ENCODE measurements at places on chromosomes 12 and 14.

DNA sequence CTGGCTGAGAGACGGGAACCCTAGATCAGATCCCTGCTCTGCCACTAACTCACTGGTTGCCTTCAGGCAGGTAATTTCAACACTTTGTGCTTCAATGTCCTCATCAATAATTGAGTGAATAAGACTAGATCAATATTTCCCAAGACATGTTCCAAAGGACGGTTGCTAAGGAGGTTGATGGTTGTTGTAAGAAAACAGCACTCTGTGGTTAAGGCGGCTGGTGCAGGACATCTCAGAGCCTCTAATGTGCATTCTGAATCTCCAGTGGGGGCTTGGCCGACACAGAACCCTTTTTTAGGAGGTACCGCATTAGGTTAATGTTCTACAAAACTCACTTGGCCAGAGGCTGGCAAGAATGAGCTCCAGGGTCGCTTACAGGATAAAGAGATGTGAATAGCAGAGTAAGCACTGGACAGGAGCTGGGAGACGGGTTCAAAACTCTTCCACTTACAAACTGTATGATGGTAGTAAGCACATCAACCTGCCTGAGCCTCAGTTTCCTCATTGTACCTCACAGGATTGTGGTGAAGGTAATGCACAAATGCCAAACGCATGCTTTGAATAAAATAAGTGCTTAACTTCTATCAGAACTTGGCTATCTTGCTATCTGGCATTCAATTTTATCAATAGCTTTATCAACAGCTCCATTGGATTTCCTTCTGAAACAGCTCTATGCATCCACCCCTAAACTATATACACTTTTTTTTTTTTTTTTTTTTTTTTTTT is 136.9 kb upstream of the PARP11 start:
- peaks cover 27% of the 10 kb centered on the region for H3K4me1 ChIP-seq
- no peaks in the 10 kb centered on the region for H3K27me3 ChIP-seq
- H3K27ac ChIP-seq = no peak overlapping the region
- no peaks in the 10 kb centered on the region for H3K36me3 ChIP-seq
- no peak overlapping the region for H3K4me3 ChIP-seq

DNA sequence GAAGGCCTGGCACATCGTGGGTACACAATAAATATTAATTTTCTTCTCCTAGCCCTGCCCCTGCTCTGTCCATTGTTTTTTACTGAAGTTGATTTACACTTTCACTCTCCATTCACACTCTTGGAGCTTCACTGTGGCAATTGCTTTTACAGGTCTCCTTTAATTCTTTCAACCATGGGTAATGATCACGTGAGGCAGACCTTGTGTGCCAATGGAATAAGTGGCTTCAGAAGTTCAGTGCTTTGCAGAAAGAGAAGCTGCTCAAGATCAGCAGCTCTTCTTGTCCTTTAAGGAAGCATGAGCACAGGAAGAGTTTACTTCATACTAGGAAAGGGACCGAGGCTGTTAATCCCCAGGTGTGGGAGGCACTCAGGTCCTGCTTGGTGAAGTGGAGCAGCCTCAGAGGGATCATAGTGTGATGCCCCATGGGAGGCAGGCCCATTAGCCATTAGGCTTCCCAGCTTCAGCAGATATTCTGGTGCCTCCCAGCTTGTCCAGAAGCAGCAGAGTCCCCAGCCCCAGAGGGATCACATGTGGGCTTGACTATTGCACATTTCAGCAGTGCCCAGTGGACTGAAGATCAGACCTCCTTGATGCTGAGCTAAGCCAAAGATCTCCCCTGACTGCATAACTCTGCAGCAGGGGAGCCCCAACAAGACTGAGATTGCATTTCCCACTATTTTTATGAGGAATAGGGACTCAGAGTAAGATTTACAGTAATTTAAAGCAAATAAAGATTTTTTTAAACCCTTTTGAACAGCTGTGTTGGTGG is 5.0 kb upstream of the SLC35F4 start:
- no peak overlapping the region for H3K27ac ChIP-seq
- no peaks in the 10 kb centered on the region for H3K27me3 ChIP-seq

- no peaks in the 10 kb centered on the region for H3K4me1 ChIP-seq
- H3K27me3 ChIP-seq = no peaks in the 10 kb centered on the region
- no peak overlapping the region for H3K4me3 ChIP-seq
- DNase-seq = no peak
- no peaks in the 10 kb centered on the region for H3K36me3 ChIP-seq
These were observed 51.9 kb downstream of the ZFP36L1 start for GRCh38 chr14:68740788-68741476.

DNA sequence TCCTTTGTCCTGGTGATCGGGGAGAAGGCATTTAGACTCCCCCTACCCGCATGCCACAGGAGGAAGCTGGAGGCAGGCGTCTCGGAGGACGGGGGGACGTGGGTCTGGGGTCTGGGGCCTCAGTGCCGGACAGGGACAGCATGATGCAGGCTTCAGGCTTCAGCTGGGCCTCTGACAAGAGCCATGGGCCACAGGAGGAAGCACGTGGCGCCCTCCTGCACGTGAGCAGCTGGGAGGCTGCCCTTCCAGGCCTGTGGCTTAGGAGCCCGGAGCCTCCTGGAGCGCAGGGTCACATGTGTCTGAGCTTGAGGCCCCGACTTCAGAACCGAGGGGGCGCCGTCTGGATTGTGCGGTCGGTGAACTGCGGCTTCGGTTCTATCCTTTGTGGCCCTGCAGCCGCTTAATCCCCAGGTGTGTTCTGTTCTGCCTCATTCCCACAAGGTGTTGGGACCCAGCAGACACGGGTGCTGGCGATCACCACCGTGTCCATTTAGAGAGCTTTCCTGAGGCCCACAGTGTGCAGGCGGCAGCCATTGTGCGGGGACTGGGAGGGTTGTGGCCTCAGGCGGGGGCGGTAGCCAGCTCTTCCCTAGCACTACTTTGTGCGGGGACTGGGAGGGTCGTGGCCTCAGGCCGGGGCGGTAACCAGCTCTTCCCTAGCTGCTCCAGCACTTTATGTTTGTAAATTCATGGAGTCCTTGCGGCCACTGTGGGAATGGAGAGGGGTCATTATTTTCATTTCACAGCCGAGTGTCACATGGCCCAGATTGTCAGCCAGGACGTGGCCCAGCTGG is 150.2 kb downstream of the ADGRD1 start:
- no peak overlapping the region for H3K4me3 ChIP-seq
- peaks cover 3% of the 10 kb centered on the region for H3K4me1 ChIP-seq

GRCh38 chr12:105278043-105278697 is 42.2 kb upstream of the APPL2 start:
- no peak for DNase-seq
- H3K36me3 ChIP-seq = no peaks in the 10 kb centered on the region
- no peak overlapping the region for H3K27ac ChIP-seq
- no peaks in the 10 kb centered on the region for H3K27me3 ChIP-seq
- H3K4me1 ChIP-seq = peaks cover 22% of the 10 kb centered on the region

DNA sequence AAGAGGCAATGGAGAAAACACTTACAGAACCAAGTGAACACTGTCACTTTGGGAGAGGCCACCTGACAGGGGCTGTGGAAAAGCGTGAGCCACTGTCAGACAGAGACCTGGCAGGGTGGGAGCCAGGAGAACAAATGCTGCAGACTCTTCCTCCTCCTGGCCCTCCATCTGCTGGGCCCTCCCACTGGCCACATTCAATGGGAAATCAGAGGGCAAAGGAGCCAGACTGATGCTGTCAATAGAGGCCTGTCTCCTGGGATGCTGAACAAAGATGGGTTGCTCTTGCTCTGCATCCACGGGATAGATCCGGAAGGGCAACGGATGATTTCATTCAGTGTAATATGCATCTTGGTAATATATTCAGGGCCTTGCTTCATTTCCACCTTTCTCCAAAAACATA is 44.9 kb upstream of the BCAT1 start:
- H3K27ac ChIP-seq = no peak overlapping the region
- H3K36me3 ChIP-seq = no peaks in the 10 kb centered on the region
- no peaks in the 10 kb centered on the region for H3K27me3 ChIP-seq
- H3K4me3 ChIP-seq = no peak overlapping the region
- DNase-seq = no peak

- no peak overlapping the region for H3K4me3 ChIP-seq
- no peaks in the 10 kb centered on the region for H3K36me3 ChIP-seq
- no peak for DNase-seq
- no peaks in the 10 kb centered on the region for H3K4me1 ChIP-seq
These were observed 62.1 kb downstream of the MVK start for GRCh38 chr12:109635717-109636116.

- H3K36me3 ChIP-seq = peaks cover 14% of the 10 kb centered on the region
- no peaks in the 10 kb centered on the region for H3K4me1 ChIP-seq
- DNase-seq = no peak
- peak overlapping the region; percentile 48 for H3K27ac ChIP-seq
These were observed 35.9 kb downstream of the ACADS start for GRCh38 chr12:120761519-120761934.

- no peaks in the 10 kb centered on the region for H3K36me3 ChIP-seq
- no peak overlapping the region for H3K4me3 ChIP-seq
- H3K27me3 ChIP-seq = no peaks in the 10 kb centered on the region
- DNase-seq = no peak
- H3K27ac ChIP-seq = peak overlapping the region; percentile 29
These were observed 8.8 kb downstream of the BDKRB1 start for GRCh38 chr14:96264853-96265252.

DNA sequence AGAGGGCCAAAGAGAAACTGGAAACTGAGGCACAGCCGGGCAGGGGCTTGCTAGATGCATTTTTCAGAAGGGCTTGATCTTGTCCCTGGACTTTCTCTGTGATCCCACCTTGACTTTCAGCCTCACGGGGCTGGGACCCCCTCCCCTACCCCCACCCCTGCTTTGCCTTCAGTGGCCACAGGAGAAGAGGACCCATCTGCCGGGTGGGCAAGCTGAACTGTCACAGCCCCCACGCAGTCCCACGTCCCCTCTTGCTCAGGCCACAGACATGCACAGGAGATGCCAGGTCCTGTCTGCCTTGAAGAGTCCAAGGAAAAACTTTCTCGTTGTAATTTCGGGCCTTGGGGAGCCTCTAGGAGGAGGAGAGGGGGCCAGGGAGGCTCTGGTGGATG is 158.9 kb downstream of the KIF26A start:
- DNase-seq = no peak
- H3K4me3 ChIP-seq = no peak overlapping the region
- peaks cover 8% of the 10 kb centered on the region for H3K4me1 ChIP-seq

GRCh38 chr14:92693998-92694795 is 54.2 kb downstream of the LGMN start:
- no peak for DNase-seq
- H3K4me1 ChIP-seq = peaks cover 22% of the 10 kb centered on the region
- H3K4me3 ChIP-seq = no peak overlapping the region
- H3K27me3 ChIP-seq = no peaks in the 10 kb centered on the region
- no peak overlapping the region for H3K27ac ChIP-seq

- H3K36me3 ChIP-seq = peaks cover 7% of the 10 kb centered on the region
- peak overlapping the region; percentile 97 for H3K27ac ChIP-seq
- DNase-seq = peak; percentile 39
- H3K4me1 ChIP-seq = peaks cover 31% of the 10 kb centered on the region
These were observed 699 bp downstream of the MGAT2 start for GRCh38 chr14:49621114-49621881.

DNA sequence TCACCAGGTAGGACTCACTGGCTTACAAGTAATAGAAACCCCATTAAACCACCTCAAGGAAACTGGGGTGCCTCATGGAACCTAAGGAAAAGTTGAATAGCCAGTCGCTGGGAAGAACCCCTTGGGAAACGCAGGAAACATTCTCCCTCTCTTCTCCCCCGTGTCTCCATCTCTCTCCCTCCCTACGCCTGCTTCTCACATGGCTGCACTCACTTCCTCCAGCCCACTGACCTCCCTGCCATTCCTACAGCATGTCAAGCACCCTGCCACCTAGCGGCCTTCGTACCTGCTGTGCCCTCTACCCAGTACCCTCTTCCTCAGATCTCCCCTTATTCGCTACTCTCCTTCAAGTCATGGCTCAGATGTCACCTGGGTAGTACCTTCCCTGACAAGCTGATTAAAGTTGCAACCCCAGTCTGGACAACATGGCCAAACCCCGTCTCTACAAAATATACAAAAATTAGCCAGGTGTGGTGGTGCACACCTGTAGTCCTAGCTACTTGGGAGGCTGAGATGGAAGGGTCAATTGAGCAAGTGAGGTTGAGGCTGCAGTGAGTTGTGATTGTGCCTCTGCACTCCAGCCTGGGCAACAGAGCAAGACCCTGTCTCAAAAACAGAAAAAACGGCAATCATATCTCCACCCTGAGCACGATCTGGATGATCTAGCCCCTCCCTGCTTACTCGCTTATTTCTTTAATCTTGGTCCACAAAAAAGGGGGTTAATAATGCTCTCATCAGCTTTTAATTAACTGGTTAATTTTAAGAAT is 6.4 kb upstream of the DTX1 start:
- H3K4me3 ChIP-seq = no peak overlapping the region
- no peak for DNase-seq
- no peaks in the 10 kb centered on the region for H3K36me3 ChIP-seq
- H3K27me3 ChIP-seq = no peaks in the 10 kb centered on the region
- no peaks in the 10 kb centered on the region for H3K4me1 ChIP-seq

DNA sequence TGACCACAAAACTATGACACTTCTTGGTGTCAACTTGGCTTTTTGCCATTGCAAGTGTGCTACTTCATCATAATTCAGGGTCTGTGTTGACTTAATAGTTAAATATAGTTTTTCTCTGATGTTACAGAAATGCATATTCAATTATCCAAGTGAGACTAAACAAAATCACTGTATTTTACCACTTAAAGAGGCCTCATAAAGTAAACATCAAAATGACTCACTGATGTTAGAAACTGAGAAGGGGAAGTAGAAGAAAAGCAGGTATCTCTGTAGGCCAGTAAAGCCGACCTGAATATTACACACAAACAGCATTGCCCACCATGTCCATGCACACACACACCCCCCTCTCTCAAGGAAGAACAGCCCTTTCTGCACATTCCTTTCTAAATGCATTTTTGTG is 55.4 kb downstream of the RPAP3 start:
- no peak overlapping the region for H3K27ac ChIP-seq
- peaks cover 6% of the 10 kb centered on the region for H3K4me1 ChIP-seq
- no peaks in the 10 kb centered on the region for H3K36me3 ChIP-seq
- no peaks in the 10 kb centered on the region for H3K27me3 ChIP-seq
- no peak for DNase-seq

GRCh38 chr12:48901278-48901677 is 24.0 kb downstream of the FKBP11 start:
- no peak overlapping the region for H3K27ac ChIP-seq
- no peaks in the 10 kb centered on the region for H3K36me3 ChIP-seq
- H3K4me3 ChIP-seq = no peak overlapping the region
- no peaks in the 10 kb centered on the region for H3K4me1 ChIP-seq
- DNase-seq = no peak

- H3K27me3 ChIP-seq = peaks cover 32% of the 10 kb centered on the region
- H3K4me1 ChIP-seq = no peaks in the 10 kb centered on the region
- H3K4me3 ChIP-seq = no peak overlapping the region
- DNase-seq = no peak
- H3K36me3 ChIP-seq = no peaks in the 10 kb centered on the region
These were observed 38.0 kb upstream of the FBXO21 start for GRCh38 chr12:117228239-117228638.

GRCh38 chr12:68370006-68370590 is 37.9 kb upstream of the MDM1 start:
- DNase-seq = no peak
- no peaks in the 10 kb centered on the region for H3K36me3 ChIP-seq
- no peak overlapping the region for H3K27ac ChIP-seq
- H3K27me3 ChIP-seq = no peaks in the 10 kb centered on the region
- H3K4me1 ChIP-seq = peaks cover 25% of the 10 kb centered on the region

GRCh38 chr12:22543246-22544037 is 900 bp downstream of the C2CD5 start:
- peak; percentile 26 for DNase-seq
- peak overlapping the region; percentile 95 for H3K27ac ChIP-seq
- H3K36me3 ChIP-seq = no peaks in the 10 kb centered on the region
- H3K4me1 ChIP-seq = peaks cover 58% of the 10 kb centered on the region
- H3K4me3 ChIP-seq = peak overlapping the region; percentile 90

Measured in esophagus squamous epithelium (tissue), 5 donors.